ENCODE measurements at places on chromosomes 4 and X. TPM values are rescaled to one million over a fixed set of nuclear protein-coding genes. Genes with fewer than 3 reads are reported as not detected.

GRCh38 chr4:46674326-46674725 is 234.7 kb downstream of the COX7B2 start:
- no peak for DNase-seq

- DNase-seq = no peak
Measured at GRCh38 chrX:43868791-43869190, 13.5 kb downstream of the MAOB start.

NOX1 gene
- not detected for total RNA-seq

LAS1L gene
- 25.4 TPM for total RNA-seq

DNA sequence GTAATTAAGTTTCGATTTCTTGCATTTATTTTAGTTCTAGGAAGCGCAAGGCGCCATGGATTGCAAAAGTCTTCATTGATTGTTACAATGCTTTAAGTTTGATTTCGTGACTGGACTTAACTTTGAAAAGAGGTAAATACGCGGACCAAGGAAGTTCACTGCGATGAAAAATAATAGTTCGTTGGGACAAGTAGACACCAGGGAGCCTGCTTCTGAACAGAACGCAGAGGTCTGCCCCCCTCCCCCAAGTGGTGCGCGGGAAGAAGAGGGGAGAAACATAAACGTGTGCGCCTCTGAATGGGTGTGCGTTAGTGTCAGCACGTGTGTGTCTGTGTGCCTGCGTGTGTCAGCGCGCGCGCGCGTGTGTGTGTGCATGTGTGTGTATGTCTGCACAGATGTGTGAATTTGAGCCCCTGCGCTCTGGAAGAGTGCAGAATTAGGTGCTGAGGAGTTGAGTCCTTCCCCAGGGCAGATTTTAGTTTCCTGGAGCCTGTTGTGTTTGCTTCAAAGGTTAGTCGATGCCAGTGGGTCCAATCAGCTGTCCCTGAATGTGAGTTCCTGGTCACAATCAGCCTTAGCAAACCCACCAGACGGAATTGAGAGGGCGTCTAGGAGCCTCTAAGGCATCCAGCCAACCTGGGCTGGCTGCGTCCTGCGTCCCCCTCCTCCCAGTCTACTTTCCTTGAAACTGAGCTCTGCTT is 5.8 kb upstream of the POU4F2 start:
- DNase-seq = peak; percentile 48

LAMTOR3 gene
- 46.0 TPM for total RNA-seq

PWWP3B gene
- not detected for total RNA-seq

DNA sequence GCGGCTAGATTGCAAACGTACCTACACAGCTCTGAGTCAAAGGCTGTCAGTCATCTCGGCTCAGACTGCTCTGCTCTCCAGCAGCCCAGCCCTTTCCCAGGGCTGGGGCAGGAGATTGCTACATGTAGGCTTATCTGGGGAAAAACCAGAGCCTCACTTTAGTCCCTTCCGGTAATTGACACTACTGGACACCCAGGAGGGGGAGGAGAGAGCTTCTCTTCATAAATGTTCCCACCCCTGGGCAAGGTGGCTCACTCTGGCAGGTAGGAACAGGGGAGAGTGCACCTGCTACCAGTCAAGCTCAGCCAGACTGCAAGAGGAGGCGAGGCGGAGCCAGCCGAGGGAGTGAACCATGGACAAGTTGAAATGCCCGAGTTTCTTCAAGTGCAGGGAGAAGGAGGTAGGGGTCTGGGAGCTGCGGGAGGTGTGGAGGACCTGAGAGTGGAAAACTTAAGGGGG is at the start of gene SLC6A14:
Gene SLC6A14 (plus strand): TSS at position 249 of the 459 bp plus-strand sequence. CDS start 104 bp downstream, at position 353.
- no peak for DNase-seq

- no peak for DNase-seq
Measured at GRCh38 chrX:74519870-74520269, 94.6 kb downstream of the RLIM start.

GRCh38 chr4:46124773-46125413 is 1.0 kb upstream of the GABRG1 start:
- DNase-seq = no peak

Data from upper lobe of left lung (tissue), 6 donors.